Breast epithelium (tissue), 4 donors: ENCODE measurements at places on chromosomes 13 and 19.

GRCh38 chr19:40433391-40434216 lies 7.8 kb upstream of the SERTAD1 start:
- no peaks in the 10 kb centered on the region for H3K4me1 ChIP-seq
- peak overlapping the region; percentile 92 for H3K27ac ChIP-seq
- no peaks in the 10 kb centered on the region for H3K27me3 ChIP-seq
- no peaks in the 10 kb centered on the region for H3K36me3 ChIP-seq

- H3K4me1 ChIP-seq: no peaks in the 10 kb centered on the region
These were observed 210.6 kb downstream of the IRS2 start for GRCh38 chr13:109575821-109576220.

GRCh38 chr13:73058432-73058735 lies 421 bp upstream of the KLF5 start:
- peak overlapping the region; percentile 80 for H3K4me3 ChIP-seq
- peak overlapping the region; percentile 5 for H3K27ac ChIP-seq
- DNase-seq: no peak
- H3K36me3 ChIP-seq: no peaks in the 10 kb centered on the region
- H3K4me1 ChIP-seq: no peaks in the 10 kb centered on the region

DNA sequence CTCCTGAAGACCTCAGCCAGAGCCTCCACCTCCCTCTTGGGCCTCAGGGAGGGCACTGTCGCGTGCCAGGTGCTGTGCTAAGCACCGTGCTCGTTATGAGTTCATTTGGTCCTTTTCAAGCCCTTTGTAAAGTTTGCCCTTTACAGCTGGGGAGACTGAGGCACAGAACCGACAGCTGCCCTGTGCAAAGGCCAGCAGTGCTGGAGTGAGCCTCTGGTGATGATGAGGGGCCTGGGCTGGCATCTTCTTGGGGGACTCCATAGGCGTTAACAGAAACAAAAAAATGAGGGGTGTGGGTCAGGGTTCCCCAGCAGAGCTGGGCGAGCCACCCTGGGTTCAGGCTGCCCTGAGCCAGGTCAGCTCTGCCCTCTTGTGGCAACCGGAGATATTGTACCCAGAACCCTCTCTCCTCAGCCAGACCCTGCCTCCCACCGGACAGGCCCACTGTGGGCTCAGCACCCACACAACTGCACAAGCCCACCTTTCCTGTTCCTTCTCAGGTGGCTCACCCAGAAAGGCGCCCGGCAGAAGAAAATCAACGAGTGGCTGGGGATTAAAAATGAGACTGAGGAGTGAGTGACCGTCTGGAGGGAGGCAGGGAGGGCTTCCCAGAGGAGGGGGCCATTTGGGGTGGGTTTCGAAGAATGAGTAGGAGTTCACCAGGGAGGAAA lies 5.5 kb upstream of the IFI30 start:
- no peak for DNase-seq
- H3K4me3 ChIP-seq: no peak overlapping the region
- H3K27ac ChIP-seq: no peak overlapping the region
- H3K36me3 ChIP-seq: peaks cover 6% of the 10 kb centered on the region

GRCh38 chr19:33306853-33307792 lies 4.8 kb upstream of the CEBPA start:
- peak; percentile 60 for DNase-seq
- H3K27ac ChIP-seq: no peak overlapping the region
- H3K4me1 ChIP-seq: no peaks in the 10 kb centered on the region
- no peaks in the 10 kb centered on the region for H3K27me3 ChIP-seq
- no peaks in the 10 kb centered on the region for H3K36me3 ChIP-seq
